Heart left ventricle (tissue), 16 donors: ENCODE measurements at places on chromosomes 6 and 20. TPM values are rescaled to one million over a fixed set of nuclear protein-coding genes. Genes with fewer than 3 reads are reported as not detected.

GRCh38 chr20:64057628-64058498 lies 5.1 kb upstream of the TCEA2 start:
- DNase-seq, result peak; percentile 85

DNA sequence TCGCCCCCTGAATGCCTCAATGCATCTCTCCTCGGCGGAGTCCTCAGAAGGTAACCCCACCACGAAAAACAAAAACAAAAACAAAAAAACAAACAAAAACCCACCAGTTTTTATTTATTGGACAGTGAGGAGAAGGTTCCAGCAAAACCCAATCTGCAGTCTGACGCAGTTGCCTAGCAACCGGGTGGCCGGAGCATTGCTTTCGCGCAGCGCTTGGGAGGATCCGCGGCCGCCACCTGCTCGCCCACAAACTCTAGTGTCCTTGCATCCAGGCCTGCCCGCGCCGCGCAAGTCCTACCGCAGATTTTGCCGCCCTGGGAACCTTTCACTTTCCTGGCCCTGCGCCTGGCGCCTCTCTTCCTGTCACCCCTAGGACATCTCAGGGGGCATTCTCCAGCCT lies 17.6 kb downstream of the TFAP2B start:
- DNase-seq, result no peak

- DNase-seq, result peak; percentile 46
Measured at GRCh38 chr6:39335780-39336545, 13.5 kb upstream of the KCNK16 start.

DNA sequence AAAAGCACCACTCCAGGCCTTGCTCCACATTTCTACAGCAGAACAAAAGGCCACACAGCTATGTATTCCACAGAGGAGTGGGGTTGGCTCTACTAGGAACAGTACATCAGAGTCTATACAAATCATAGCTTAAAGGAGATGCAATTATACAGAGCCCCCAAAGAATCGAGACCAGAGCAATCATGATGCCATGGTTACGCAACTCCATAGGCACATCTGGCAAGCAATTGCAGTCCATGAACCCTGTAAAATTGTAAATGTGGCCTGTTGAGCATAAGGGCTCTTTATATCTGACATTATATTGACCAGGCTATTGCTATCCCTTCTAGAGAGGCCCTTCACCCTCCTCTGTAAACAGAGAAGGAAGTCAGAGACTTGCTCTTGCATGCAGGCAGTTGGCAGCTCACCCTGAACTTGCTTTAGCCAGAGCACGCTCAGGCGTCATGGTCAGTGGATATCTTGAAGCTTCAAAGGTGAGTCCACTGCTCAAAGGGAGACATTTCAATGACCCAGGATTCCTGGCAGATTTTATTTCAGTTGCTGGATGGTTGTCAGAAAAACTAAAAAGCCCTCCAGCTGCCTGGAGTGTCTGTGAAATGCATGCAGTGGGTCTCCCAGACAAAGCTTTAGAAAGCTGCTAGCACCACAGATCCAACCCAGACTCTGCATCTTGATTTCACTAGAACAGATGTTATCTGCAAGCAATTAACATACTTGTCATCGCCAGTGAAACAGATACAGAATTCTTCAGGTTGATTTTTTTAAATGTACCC lies 357.2 kb downstream of the CENPW start:
- DNase-seq, result no peak

DNA sequence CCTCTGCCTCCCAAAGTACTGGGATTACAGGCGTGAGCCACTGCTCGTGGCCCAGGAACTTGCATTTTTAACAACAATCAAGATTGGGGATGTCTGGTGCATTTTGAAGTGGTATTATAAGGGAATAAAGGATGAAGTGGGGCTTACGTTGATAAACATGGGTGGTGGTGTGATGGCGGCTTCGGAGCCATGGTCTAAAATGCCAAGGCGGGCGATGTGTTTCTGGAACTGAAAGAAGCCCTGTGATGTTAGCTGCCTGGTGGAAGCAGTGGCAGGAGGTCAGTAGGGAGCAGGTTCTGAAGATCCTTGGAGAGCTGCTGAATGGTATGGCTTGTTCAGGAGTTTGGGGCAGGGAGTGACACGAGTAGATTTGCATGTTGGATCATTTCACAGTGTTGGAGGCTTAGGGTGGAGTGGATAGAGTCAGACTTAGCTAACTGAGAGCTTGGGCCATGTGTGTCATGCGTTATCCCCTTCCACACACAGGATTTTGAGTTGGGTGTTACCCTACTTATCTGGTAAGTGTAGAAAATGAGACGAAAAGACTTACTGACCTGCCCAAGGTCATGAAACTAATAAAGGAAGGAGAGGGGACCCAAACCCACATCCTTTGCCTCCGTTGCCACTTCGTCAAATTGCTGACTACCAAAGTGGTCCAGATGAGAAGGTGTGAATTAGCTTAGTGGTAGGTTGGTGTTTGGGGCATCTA lies 1.5 kb downstream of the NELFCD start:
- no peak for DNase-seq

GRCh38 chr6:73506246-73506645 lies 14.6 kb downstream of the EEF1A1 start:
- DNase-seq, result no peak

- DNase-seq, result no peak
Measured at GRCh38 chr6:111614833-111615582, 9.3 kb upstream of the TRAF3IP2 start.

DNA sequence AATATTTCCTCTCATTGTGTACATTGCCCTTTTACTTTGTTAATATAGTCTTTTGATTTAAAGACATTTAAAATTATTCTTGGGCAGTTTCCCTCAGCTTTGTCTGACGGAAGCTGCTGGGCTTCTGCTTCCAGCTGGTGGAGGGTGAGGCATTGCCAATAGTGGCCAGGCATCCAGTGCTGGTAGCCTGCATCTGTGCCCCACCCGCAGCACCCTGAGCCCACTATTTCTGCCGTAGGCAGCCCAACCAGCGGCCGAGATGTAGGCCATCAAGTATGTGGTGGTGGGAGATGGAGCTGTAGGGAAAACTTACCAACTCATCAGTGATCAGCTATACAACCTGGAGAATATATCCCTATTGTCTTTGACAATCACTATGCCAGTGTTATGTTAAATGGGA lies 226.0 kb upstream of the SYNCRIP start:
- DNase-seq, result no peak

GRCh38 chr20:49245921-49246740 lies 26.9 kb downstream of the DDX27 start:
- peak; percentile 58 for DNase-seq

- no peak for DNase-seq
Measured at GRCh38 chr6:146890644-146891434, 292.1 kb downstream of the ADGB start.

GRCh38 chr6:166683477-166683876 lies 56.4 kb upstream of the RPS6KA2 start:
- no peak for DNase-seq

GRCh38 chr20:57660181-57660921 lies 40.1 kb upstream of the ZBP1 start:
- DNase-seq, result no peak

- no peak for DNase-seq
Measured at GRCh38 chr20:32969356-32970114, 34.7 kb downstream of the SUN5 start.

- no peak for DNase-seq
Measured at GRCh38 chr6:112511441-112511840, 164.3 kb downstream of the RFPL4B start.

GRCh38 chr6:129112591-129112990 lies 229.7 kb downstream of the LAMA2 start:
- DNase-seq, result no peak

GRCh38 chr6:13418844-13419243 lies 68.6 kb downstream of the GFOD1 start:
- DNase-seq, result no peak

GRCh38 chr6:23547851-23548250 lies 578.2 kb upstream of the NRSN1 start:
- no peak for DNase-seq

GRCh38 chr20:3383878-3384495 lies 23.5 kb downstream of the DNAAF9 start:
- no peak for DNase-seq

DNA sequence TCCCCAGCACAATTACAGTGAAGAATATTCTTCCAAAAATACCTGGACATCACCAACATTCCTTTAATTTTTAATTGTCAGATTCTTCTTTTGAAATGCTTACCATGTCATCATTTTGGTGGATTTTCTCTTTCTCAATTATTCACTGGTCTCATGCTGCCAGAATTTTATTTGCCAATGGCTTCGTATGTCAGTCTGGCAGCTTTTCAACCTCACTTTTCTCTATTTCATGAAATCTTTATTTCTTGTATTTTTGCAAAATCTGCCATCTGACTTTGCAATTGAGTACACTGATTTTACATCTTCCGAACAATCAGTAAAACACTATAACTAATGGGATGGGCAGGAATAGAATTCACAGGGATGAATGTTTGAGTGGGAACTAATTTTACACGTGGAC lies 84.1 kb downstream of the BTBD9 start:
- DNase-seq, result no peak

DNA sequence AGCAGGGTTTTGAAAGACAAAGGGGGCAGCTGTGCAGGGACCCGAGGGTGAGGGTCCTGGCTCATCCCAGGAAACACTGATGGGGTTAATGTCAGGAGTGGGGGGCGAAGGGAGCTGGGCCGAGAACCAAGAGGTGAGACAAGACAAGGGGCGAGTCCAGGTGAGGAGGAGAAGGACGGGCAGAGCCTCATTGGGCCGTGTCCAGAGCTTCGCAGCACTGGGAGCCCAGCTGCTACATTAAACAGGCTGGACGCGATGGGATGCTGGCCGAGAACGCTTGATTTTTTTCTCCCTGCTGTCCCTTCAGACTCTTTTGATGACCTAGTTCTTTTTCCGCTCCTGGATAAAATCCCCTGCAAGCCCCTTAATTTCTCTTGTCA lies 172.8 kb upstream of the SNX9 start:
- DNase-seq, result no peak

DNA sequence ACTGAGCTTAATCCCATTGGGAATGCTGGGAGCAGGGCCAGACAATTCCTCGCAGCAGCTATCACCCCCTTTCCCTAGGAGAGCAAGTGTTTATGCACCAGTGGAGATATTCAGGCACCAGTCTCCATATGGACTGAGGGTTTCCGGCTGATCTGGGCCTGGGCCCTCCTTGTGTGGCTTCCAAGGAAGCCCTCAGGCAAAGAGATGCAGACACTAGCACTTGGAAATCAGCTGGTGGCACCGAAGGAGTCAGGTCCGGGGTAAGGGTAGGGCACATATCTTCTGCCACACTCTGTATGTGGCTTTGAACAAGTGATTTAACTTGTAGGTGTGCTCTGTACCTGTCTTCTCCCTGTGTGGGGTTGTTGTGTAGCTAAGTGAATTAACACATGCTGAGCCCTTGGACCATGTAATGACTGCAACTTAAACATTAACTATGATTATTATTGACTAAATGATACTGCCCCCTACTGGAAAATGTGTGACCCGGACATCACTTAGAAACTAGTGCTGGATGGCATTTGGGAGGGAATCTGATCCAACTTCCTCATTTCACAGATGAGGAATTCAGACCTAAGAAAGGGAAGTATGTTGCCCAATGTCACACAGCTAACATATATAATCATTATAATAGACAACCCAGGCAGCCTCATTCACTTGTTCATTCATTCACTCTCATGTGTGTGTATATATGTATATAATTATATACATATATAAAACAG lies 19.3 kb upstream of the WFDC2 start:
- no peak for DNase-seq

- no peak for DNase-seq
Measured at GRCh38 chr6:33057222-33058150, 16.0 kb downstream of the HLA-DPA1 start.

DNA sequence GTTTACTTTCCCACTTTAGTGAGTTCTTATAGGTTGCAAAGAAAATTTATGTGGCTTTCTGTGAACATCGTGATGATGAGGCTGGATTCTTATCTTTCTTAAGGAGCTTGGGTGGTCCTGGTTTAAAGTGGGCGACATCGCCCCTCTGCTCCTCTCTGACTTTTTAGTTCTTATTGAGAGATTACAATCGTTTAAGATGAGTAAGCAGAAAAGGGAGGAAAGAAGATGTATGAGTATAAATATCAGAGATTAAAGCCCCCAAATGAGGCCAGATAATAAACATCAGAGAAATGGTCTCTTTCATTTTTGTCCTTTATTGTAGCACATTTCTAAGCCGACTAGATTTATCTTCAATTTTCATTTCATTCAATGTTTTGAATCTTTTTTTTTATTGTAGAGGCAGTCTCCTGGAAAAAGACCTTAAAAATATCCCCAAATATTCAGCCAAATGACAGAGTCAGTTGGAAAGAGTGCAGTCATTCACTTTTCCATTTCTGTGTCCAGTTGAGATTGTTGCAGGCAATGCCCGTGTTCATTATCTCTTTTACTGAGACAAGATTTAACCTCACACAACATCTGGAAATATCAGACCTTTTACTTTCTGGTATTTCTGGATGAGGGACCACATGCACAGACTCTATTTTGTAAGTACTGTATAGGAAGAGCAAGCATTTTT lies 62.0 kb upstream of the PDE7B start:
- DNase-seq, result no peak

DNA sequence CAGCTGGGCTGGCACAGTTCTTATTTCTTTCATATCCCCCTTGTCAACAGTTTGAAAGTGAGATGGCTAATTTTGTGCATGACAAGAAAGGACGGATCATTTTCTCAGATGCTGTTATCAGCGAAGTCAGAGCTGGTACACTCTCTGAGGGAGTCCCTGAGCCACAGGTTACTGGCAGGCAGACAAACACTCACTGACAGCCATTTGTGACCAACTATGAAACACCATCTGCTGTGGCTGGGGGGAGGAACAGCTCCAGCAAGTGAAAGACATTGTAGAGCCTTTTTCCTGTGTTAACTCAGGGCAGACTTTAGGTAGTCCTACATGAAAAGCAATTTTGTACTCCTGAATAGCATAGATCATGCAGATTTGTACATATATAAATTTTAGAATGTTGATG lies 22.2 kb downstream of the OLIG3 start:
- DNase-seq, result no peak

DNA sequence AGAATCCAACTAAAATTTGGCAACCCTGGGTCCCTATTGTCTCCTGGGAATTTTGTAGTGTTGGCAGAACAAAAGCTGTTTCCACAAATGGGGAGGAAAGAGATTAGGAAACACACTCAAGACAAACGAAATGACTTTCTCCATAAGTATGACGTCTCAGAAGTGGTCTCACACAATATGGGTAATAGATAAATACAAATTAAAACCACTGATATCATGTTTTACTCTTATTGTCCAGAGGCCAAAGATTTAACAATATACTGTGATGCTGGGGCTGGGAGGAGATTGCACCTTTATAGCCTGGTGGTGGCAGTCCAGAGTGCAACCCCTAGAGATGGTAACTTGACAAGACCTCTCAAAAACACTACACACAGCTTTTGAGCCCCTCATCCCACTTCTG lies 18.6 kb downstream of the FKBP1A start:
- DNase-seq, result no peak

Gene SIRPB1
- 14.0 TPM for total RNA-seq

Gene PAK5
- total RNA-seq, result not detected

Gene CRISP2
- not detected for total RNA-seq

Gene OR2H1
- not detected for total RNA-seq

Gene KIF25
- total RNA-seq, result not detected

Gene GLP1R
- total RNA-seq, result 0.25 TPM

Gene PNPLA1
- 0.41 TPM for total RNA-seq

Gene SLC22A16
- total RNA-seq, result not detected

Gene NECAB3
- total RNA-seq, result 54.5 TPM

Gene PNLDC1
- total RNA-seq, result 0.20 TPM

Gene WFDC10B
- not detected for total RNA-seq
